ENCODE measurements at places on chromosomes 2 and 18.
A peak's percentile ranks its signal among the peaks of the same experiment; 100 is the strongest.

DNA sequence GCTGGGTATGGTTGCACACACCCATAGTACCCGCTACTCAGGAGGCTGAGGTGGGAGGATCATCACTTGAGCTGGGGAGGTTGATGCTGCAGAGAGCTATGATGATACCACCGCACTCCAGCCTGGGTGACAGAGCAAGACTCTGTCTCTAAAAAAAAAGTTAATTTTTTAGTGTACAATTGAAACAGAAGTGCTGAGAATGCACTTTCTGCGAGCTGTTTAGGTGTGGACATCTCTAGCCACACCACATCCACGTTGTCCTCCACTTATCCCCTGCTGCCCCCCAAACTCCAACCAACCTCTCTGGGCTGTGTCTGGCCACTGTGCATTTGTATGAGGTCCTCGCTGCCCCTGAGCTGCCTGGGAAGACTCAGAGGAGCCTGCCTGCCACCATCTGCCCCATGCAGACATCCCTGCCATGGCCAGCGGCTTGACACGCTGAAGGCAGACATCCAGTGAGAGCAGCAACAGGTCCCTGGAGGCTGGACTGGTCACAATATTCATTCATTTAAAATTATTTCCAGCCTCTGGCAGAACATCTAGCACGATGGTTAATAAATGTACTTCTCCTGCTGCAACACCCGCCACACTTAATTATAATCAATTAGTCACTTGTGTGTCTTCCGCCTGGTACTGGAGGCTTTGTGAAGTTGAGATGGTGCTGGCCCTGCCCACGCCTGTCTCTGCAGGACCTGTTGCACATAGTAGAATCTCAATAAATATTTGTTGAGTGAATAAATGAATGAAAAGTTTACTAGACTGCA is 3.7 kb upstream of the AFF3 start:
- DNase-seq = no peak

DNA sequence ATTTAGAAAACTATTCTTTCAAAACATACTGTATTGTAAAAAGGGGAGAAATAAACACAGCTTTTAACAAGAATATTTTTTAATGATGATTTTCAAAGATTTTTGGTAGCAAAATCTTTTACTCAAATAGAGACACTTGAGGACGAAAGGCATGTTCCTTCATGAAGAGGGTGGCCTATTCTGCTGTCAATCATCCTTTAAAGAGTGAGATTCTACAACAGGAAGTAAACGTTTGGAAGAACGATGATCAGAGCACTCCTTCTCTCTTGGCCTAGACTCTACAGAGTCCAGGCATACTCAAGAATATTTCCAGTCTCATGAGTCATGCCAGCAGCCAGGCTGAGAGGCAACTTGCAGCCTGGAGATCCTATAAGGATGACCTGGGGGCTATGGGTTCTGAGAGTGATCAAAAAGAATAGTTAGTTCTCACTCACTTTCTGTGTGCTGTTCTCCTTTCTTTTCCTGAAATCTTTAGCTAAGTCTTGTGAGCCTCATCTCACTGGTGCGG is 62.4 kb upstream of the TCF4 start:
- DNase-seq = no peak

DNA sequence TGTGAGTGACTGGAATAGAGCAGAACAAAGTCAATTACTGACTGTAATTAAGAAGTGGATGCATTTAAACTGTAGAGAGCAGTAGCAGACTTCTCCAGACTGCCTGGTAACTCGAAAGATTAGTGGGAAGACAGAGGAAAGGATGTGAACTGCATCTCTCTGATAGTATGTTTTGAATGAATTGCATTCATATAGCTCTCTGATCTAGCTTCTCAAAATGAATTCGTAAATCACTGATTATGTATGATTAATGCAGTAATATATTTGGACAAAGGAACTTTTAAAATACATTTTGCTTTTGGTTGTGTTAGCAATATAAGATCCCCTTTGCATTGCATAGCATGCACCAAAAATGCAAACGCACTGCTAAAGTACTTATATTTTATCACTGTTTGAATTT is 304.0 kb downstream of the ARHGAP15 start:
- DNase-seq = no peak

DNA sequence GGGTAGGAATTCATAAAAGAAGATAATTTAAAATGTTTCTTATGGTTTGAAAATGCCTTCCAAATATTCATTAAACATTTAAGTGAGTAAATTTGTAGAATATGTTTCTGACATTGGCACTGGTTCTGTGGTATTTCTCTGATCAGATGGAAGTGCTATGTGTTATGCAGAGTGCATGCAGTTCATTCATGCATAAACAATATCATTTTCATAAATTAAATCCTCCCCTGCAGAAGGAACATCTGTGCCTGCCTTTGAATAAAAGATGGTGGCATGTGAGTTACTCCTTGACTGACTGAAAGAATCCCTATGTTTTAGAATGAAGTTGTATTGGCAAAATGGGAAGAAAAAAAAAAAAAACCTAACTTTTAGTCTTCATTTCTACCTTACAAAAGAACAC is 5.9 kb downstream of the NEUROD1 start:
- no peak for DNase-seq

GRCh38 chr2:205914213-205915129 is 171.5 kb downstream of the INO80D start:
- DNase-seq = no peak

- DNase-seq = no peak
These were observed 894.1 kb upstream of the PIK3C3 start for GRCh38 chr18:41060967-41061366.

DNA sequence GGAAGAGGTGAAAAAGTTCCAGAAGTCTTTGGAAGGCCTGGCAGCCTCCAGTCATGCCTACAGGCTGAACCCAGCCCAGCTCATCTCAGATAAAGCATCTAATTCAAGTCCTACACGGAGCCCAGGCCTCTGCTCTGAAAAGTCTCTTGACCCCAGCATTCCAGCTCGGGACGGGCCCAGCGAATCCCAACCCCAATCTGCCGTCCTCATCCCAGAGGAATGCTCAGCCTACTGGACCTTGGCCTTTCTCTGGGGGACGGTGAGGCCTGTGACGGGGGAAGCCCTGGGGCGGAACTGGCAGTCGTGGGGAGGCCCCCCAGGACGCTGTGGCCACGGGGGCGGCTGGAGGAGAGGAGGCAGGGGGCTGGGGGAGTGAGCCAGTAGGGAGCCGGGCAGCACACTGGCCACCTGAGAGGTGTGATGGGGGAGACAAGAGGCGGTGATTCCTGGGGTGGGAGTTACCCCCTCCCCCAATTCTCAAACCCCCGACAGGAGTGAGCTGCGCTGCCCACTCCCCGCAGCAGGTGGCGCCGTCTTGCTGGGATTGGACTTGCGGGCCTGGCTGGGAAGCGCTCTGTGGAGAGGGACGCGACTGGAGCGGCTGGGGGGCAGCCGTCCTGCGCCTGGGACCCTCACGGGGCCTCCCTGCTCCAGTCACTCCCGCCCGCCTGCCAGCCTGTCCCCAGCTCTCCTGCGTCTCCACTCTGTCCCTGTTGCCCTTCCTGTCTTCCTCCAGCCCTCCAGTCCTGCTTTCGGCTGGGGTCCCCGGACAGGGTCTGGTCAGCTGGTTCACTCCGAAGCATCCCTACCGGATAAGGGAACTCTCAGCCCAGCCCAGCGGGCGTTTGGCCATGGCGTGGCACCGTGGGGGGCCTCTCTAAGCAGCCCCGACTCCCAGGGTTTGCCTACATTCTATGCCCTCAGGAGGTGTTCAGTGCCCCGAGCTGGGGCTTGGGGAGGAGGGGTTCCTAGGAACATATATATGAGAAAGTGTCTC is 182.6 kb upstream of the HAAO start:
- DNase-seq = peak; percentile 77

- no peak for DNase-seq
These were observed 220.1 kb upstream of the NXPH2 start for GRCh38 chr2:139000131-139000785.

DNA sequence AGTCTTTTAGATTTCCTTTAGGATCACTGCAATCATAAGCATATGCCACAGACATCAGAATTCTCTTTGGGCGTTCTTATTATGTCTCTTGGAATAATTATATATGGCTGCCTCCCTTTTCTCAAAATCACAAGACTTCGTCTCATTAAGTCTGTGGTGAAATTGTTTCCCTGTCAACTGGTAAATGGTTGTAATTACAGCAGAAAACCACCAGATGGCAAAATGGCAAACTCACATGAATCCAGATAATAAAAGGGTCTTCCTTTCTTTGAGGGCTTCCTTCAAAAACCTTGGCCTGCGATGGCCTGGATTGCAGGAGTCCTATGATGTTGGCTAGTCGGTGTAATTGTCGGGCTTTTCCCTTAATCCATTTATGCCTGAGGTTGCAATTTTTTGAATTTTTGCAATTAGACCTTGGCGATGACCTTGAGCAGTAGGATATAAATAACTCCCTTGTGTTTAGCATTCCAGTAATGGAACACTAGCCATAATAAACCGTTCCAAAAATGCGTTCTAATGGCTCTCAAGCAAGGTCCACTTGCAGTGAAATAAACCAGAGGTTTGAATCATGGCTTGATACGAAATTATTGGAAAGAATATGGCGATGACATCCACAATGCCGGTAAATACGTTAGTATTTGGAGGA is 656.4 kb downstream of the MBD2 start:
- no peak for DNase-seq

DNA sequence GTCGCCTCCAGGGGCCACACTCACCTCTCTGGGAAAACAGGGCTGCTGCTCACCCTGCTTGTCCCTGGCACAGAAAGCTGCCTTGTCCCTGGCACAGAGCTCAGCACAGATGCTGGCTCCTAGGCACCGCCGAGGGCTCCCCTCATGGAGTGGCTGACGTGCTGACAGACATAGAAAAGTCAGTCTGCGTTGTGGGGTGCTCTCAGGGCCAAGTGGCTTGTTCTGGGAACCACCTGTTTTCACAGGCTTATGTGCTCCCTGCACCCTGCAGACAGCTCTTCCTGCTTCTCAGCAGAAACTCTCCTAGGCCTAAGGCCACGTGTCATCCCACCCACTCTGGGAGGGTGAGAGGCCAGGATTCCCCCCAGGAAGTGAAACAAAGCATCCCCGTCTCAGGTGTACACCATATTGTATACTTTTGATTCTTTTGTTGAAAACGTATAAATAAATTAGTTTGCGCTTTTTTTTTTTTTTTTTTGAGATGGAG is 84.7 kb upstream of the TMEM200C start:
- DNase-seq = no peak

DNA sequence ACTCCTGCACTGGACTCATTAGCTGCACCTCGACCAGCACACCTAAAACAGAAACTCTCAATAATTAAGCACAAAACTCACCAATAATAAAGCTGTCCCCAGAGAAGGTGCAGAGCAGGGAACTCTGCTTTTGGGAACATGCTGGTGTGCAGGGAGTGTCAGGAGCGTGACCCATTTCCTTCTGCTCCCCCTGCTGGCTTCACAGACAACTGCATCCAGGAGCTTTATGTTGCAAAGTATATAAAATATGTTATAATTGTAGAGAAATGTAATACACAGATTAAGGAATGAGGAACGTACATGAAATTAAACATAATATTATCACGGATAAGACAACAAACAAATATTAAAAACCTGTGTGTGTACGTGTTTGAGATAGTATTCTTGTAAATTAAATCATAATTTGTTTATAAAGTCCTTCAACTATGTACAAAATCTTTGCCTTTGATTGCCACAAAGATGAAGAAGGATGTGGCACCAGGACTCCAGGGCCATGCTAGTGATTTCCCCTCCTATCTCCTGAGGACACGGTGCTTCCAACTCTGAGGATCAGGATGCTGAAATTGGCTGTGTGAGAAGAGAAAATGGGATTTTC is 68.6 kb upstream of the MAL start:
- DNase-seq = no peak

GRCh38 chr2:105691947-105692390 is 52.7 kb upstream of the NCK2 start:
- DNase-seq = no peak

DNA sequence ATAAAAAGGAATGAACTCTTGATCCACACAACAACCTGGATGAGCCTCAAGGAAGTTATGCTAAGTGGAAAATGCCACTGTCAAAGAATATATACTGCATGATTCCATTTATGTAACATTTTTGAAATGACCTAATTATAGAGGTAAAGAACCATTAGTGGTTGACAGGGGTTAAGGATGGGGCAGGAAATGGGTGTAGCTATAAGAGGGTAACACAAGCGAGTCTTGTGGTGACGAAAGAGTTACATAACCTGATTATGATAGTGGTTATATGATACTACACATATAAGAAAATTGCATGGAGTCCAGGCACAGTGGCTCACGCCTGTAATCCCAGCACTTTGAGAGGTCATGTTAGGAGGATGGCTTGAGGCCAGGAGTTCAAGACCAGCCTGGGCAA is 346.6 kb upstream of the PKDCC start:
- no peak for DNase-seq

- DNase-seq = peak; percentile 15
These were observed 26.9 kb upstream of the KCTD1 start for GRCh38 chr18:26574958-26575864.

GRCh38 chr18:49476664-49477411 is 10.2 kb downstream of the C18orf32 start:
- DNase-seq = no peak

DNA sequence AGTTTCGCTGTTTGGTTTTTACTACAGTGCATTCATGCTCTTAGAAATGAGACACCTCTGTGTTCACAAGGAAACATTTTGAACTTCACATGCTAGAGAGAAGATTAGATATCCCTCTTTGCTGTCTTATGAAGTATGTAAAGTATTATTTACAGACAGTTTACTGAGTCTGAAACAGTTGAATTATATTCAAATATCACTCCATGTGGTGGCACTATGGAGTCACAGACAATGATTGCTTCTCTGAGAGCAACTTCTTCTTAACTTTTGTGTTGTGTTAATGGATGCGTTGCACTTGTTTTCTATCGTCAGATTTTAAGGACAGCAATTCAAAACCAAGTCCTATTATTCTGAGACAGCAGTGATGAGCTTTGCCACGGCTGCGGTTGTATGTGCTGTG is 823.6 kb downstream of the GALR1 start:
- no peak for DNase-seq

- DNase-seq = no peak
These were observed 82.4 kb downstream of the SPTBN1 start for GRCh38 chr2:54538537-54538936.

GRCh38 chr2:174051741-174052583 is 86.8 kb upstream of the SP3 start:
- DNase-seq = no peak

DNA sequence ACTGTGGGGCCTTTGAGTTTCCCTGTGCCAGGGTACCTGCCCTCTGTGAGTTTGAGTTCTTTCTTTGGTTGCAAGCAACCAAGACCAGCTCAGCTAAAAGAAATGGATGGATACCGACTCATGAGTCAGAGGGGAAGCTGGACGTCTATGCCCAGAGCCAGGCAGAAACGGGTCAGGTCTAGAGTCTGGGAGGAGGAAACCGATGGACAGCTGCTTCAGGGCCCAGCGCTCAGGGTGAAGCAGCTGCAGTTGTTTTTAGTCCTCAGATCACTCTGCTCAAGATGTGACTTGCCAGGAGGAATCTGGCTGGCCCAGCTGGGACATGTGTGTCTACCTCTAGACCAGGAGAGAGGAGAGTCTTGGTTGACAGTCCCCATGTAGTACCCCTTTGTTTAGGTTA is 10.1 kb upstream of the TYMS start:
- DNase-seq = no peak

GRCh38 chr2:59586176-59586575 is 967.3 kb downstream of the BCL11A start:
- DNase-seq = no peak

All from progenitor cell of endocrine pancreas (in vitro differentiated cells).